Calu3 (cell line): ENCODE measurements at places on chromosomes 16 and 17. TPM values are rescaled to one million over a fixed set of nuclear protein-coding genes. Genes with fewer than 3 reads are reported as not detected.

DNA sequence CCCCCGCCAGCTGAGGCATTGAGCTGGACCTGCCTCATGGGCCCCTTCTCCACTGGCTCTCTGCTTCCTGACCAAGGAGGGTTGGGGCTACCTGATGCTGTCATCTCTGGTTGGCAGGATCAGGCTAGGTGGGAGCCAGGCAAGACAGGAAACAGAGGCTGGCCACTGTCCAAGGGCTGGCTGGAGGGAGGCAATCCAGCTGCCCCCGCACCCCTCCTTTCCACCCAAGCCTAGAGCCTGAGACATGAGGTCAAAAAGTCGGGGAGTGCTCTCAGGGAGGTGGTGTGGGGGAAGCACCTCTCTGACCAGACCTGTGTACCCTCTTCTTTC, 14.5 kb downstream of the NGFR start:
- H3K27ac ChIP-seq, result no peak overlapping the region
- H3K36me3 ChIP-seq, result no peaks in the 10 kb centered on the region
- peaks cover 28% of the 10 kb centered on the region for H3K27me3 ChIP-seq
- no peak overlapping the region for H3K4me3 ChIP-seq
- H3K4me1 ChIP-seq, result no peaks in the 10 kb centered on the region
- no peak for DNase-seq

- H3K27ac ChIP-seq, result no peak overlapping the region
- no peak overlapping the region for H3K4me3 ChIP-seq
- H3K27me3 ChIP-seq, result no peaks in the 10 kb centered on the region
- H3K36me3 ChIP-seq, result peaks cover 49% of the 10 kb centered on the region
- peak; percentile 54 for DNase-seq
- peaks cover 47% of the 10 kb centered on the region for H3K4me1 ChIP-seq
Measured at GRCh38 chr16:88773812-88774291, 11.2 kb downstream of the PIEZO1 start.

- H3K36me3 ChIP-seq, result peaks cover 71% of the 10 kb centered on the region
- H3K27ac ChIP-seq, result no peak overlapping the region
- H3K4me1 ChIP-seq, result no peaks in the 10 kb centered on the region
- DNase-seq, result no peak
- no peak overlapping the region for H3K4me3 ChIP-seq
- H3K27me3 ChIP-seq, result no peaks in the 10 kb centered on the region
Measured at GRCh38 chr17:81884520-81884919, 6.9 kb downstream of the ALYREF start.

GRCh38 chr16:81810361-81810760, 31.3 kb downstream of the PLCG2 start:
- H3K27ac ChIP-seq, result no peak overlapping the region
- H3K4me3 ChIP-seq, result no peak overlapping the region
- DNase-seq, result no peak
- H3K36me3 ChIP-seq, result no peaks in the 10 kb centered on the region
- no peaks in the 10 kb centered on the region for H3K4me1 ChIP-seq

DNA sequence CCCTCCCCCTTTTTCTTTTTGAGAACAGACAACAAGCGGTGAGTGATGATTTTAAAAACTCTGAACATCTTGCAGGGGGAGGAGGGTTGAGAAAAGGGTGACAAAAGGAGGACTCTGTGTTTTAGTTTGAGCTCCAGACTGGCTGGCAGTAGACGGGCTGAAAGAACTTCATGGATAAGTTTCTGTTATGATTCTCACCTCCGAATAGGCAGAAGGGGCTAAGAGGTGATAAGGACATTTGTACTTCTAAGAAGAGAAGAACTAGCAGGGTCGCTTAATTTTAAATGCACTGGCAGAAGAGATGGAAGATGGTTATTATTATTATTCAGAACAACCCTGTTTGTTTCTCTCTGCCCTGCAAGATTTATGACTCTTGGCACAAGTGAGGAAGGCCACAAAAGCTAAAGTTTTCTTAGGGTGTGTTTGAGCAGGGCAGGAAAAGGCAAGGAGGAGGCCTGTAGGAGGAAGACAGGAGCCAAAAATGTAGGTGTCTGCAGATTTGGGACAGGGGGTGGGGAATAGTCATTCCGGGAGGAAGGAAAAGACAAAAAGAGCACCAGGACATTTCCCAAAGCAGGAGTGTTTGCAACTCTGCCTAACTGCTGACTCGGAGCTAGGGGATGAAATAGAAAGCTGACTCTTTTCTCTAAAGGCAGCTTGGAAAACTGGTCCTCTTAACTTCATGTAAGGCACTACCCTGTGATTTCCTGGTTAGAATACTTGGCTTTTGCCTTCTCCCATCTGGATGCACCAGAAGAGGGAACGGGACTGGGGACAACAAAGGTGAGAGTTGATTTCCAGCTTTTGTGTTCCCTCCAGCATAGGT, 11.9 kb upstream of the HOXB2 start:
- no peak for DNase-seq
- H3K27ac ChIP-seq, result peak overlapping the region; percentile 47
- H3K4me1 ChIP-seq, result peaks cover 78% of the 10 kb centered on the region
- H3K36me3 ChIP-seq, result peaks cover 87% of the 10 kb centered on the region

CNGB1 gene
- 0.19 TPM in 1 of 2 replicates, not detected in the other for total RNA-seq
